CD4-positive, alpha-beta T cell treated with Interleukin-17A for 4 hours (primary cell): ENCODE measurements at places on chromosomes 12 and 14.

DNA sequence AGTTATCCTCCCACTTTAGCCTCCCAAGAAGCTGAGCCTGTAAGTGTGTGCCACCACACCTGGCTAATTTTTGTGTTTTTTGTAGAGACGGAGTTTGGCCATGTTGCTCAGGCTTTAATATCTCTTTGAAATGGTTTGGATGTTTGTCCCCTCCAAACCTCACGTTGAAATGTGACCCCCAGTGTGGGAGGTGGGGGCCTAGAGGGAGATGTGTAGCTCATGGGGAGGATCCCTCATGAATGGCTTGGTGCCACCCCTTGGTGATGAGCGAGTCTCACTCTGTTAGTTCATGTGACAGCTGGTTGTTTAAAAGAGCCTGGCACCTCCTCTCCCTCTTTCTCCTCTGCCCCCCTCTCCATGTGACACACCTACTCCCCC is 23.6 kb upstream of the TTC7B start:
- no peak for DNase-seq

DNA sequence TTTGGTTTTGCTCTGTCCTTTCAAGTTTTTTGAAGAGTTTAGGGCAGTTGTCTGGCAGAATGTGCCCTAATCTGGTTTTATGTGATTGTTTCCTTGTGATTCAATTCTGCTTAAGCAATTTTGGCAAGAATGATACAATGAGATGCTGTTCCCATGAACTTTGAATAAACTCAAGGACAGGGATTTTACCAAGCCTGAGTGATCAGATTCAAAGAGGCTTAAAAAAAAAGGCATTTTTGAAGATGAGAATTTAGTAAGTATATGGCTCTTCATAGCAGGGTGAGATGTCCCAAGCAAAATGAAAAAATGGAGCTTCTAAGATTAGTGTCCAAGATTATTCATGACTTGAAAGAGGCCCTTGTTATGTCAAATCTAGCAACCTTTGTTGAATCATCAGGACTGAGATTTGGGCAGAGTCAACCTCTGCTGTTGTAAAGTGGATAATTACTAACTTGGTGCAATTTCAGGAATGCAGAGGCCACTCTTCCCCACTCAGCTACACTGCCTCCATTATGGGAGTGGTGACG is 180.6 kb upstream of the NUDT4 start:
- no peak for DNase-seq

GRCh38 chr14:87282266-87282665 is 710.7 kb downstream of the GALC start:
- no peak for DNase-seq

DNA sequence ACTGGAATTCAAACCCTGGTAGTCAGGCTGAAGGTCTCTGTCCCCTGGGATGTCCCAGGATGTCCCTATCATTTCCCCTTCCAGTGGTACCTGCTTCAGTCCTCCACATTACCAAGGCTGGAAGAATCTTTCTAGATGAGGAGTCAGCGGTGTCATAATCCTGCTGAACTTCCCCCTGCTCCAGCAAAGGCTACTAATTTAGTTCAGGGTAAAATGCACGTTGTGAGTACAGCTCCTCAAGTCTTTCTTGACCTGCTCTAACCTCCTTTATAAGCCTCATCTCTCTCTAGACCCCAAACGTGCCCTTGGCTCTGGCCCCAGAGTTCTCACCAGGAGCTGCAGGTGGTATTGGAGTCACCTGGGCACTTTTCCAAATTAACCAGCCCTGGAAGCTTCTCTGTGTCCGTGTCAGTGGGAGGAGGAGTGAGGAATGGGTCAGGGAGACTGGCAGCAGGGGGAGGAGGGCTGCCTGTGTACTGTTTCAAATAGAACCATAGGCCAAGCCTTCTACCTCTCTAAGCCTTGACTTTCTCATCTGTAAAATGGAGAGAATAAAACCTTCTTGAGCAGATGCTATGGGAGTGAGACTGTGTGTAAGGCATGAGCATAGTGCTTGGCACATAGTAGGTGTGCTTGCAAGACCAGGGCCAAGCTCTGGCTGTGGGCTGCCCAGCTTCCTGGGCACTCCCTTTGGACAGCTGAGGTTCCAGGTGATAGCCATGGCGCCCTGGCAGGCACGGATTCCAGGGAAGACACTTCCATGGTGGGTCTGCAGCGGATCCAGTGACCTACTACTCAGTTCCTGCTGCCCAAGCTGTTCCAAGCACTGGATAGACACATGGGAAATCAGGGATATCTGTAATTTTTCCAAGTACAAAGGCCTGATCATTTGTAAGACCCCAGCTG is 24.5 kb downstream of the ASB2 start:
- no peak for DNase-seq

DNA sequence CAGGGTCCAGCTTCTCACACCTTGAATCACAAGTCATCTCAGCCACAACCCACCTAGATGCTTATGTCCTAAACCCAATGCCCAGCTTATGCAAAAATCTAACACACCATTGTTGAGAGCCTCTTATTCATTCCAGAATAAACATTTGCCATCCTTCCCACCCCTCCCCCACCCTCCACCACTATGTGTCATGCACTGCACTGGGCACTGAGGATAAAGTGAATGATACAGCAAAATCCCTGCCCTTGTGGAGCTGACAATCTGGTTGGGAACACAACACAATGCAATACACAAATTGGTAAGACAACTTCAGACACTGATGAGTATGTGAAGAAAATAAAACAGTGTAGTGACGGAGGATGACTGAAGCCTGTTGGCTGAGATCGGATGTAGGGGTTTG is 1.4 kb upstream of the GLTP start:
- DNase-seq = no peak

DNA sequence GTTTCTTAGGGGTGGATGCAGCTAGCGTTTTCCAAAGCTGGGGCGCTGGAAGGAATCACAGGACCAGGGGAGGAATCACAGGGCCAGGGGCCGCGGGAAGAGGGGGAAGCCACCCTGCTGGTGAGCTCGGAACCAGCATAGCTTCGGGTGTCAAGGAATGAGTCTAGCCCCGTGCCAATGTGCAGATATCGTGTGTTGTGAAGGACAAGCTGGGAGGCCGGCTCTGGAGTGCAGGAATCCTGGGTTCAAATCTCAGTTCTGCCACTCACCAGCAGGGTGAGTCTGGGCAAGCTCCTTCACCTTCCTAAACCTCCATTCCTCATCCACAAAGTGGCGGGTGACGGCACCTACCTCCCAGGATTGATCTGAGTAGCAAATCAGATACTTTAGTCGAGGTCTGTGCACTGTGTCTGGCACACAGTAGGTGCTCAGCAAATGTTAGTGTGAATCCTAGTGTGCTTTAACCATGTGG is 53.6 kb upstream of the RIN3 start:
- DNase-seq = no peak

GRCh38 chr14:20612403-20612802 is 21.2 kb upstream of the RNASE12 start:
- DNase-seq = no peak

GRCh38 chr14:38808734-38809455 is 294.1 kb downstream of the SEC23A start:
- DNase-seq = no peak

- no peak for DNase-seq
Observed at GRCh38 chr12:70403826-70404225, 37.7 kb downstream of the KCNMB4 start.

DNA sequence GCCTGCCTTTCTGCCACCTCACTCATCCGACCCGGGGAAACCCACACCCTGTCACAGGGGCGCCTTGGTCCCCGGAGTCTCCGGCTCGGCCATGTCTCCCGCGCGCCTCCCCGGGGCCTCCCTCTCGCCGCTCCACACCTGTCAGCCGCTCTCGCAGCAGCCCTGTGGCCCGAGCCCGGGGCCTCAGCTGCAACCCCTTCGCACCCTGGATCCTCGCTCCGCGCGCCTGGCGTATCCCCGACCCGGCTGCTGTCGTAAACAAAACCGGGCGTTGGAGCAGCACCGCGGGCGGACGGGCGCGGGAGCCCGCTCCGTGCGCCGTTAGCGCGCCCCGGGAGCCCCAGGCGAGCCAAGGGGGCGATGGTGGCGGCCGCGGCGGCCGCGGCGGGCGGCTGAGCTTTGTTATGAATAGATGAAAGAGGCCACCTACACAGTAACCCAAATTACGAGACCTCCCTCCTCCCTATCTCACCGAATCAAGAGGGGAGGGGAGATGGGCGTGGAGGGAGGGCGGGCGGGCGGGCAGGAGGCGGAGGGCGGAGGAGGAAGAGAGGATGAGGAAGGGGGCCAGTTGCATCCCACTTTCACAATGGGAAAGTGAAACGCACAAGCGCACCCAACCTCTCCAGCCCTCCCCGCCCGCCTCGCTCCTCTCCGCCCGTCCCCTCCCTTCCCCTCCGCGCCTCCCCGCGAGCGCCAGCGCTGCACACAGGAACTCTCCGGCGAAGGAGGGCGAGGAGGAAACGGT is at the start of gene PLXNC1:
TSS of gene PLXNC1 (plus strand) at position 587 of the 748 bp plus-strand sequence. CDS start 395 bp downstream, outside the sequence.
- peak; percentile 84 for DNase-seq

GRCh38 chr12:14982991-14983390 is 10.1 kb downstream of the PDE6H start:
- DNase-seq = peak; percentile 37

DNA sequence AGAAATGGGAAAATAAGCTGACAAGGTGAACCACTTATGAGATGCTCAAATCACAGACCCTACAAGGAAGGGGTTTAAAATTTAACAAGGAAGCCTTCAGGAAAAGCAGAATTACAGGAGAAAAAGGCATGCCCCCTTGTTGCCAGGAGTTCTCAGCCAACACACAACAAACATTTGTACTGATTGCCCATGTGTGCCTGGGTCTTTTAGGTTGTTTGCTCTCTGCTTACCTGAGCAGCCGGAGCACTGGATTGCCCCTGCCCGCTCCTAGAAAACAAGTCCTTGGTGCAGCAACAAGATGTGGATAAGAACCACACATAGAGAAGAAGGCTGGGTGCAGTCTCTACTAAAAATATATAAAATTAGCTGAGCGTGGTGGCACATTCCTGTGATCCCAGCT is 3.4 kb downstream of the DRAM1 start:
- DNase-seq = no peak

DNA sequence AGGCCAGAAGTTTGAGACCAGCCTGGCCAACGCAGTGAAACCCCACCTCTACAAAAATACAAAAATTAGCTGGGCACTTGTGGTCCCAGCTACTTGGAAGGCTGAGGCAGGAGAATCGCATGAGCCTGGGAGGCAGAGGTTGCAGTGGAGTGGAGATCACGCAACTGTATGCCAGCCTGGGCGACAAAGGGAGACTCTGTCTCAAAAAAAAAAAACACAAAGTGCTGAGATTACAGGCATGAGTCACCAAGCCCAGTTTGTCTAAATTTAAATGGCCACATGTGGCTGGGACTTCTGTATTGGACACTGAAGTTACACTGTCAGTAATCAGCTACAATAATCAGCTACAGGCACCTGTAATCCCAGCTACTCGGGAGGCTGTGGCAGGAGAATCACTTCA is 100.9 kb upstream of the AEBP2 start:
- DNase-seq = no peak

- DNase-seq = no peak
Observed at GRCh38 chr12:132170094-132170636, 25.9 kb downstream of the NOC4L start.

GRCh38 chr14:81137316-81137715 is 83.4 kb downstream of the GTF2A1 start:
- DNase-seq = no peak

- DNase-seq = no peak
Observed at GRCh38 chr14:85175556-85175955, 354.4 kb upstream of the FLRT2 start.

- DNase-seq = no peak
Observed at GRCh38 chr14:76782885-76783566, 21.8 kb downstream of the VASH1 start.

DNA sequence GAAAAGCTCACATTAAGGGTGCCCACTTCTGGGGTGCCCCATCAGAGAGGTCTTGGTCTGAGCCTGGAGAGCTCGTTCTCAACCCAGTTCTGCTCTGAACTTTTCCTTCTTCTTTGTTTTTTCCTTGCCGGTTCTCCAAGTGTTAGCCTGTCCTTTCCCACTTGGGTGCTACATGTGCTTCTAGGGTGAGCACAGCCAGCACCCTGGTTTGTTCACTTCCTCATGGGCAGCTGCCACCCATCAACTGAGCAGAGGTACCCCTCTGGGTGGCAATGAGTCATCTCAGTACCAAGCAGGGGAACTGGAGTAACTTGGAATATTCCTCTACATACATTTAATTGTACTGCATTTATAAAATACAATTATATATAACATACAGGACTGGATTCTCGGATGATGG is 3.9 kb upstream of the SYNE3 start:
- DNase-seq = peak; percentile 56

GRCh38 chr14:76104802-76105355 is 46.8 kb upstream of the GPATCH2L start:
- no peak for DNase-seq

GRCh38 chr12:70719672-70720420 is 82.6 kb upstream of the PTPRB start:
- peak; percentile 34 for DNase-seq
